ENCODE measurements at places on chromosomes 4 and X. TPM values are rescaled to one million over a fixed set of nuclear protein-coding genes. Genes with fewer than 3 reads are reported as not detected.

The C4orf50 gene
- not detected for polyA plus RNA-seq

The KIT gene
- polyA plus RNA-seq = not detected

The TXLNG gene
- 5.4 TPM for polyA plus RNA-seq

The ARSJ gene
- polyA plus RNA-seq = not detected

The AMOT gene
- not detected for polyA plus RNA-seq

The TBX22 gene
- not detected for polyA plus RNA-seq

- no peak for DNase-seq
Observed at GRCh38 chr4:189376901-189377300, 563.8 kb upstream of the FRG1 start.

Data from CD14-positive monocyte (primary cell).